T-helper 1 cell (primary cell): ENCODE measurements at places on chromosomes 3 and 15.

DNA sequence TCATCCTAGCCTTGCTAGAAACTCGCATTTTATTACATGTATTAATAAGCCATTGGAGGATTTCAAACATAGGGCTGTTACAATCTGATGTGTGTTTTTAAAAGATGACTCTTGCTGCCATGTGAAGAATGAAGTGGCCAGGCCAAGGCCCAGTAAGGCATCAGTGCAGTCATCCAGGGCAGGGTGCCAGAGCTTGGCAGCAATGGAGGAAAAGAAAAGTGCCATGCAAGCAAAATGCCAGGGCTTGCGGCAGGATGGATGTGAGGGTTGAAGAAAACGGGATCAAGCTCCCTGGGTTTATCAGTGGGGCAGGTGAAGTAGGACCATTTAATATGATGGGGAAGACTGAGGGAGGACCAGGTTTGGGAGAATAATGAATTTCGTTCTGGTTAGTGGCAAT, 183.6 kb downstream of the MINAR1 start:
- DNase-seq: no peak

GRCh38 chr3:161392853-161393252, 21.5 kb upstream of the SPTSSB start:
- DNase-seq: no peak

DNA sequence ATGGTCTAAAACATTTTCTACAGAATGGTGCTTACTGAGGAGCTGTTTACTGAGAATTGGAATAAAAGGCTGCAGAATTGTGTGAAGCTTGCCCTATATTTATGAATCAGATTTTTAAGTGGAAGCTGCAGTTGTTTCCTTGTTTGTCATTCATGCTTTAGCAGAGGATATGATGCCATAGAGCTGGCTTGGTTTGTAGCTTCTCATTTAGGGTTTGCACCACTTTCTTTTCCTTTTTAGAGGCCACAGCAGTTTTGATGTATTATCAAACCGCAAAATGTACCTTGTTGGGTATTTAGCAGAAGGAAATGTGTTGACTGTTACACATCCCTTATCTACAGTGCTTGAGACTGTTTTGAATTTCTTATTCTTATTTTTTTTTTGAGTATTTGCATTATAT, 66.2 kb downstream of the RASA2 start:
- DNase-seq: peak; percentile 90

- DNase-seq: peak; percentile 9
These were observed 92.2 kb downstream of the KLHL25 start for GRCh38 chr15:85702321-85703101.

DNA sequence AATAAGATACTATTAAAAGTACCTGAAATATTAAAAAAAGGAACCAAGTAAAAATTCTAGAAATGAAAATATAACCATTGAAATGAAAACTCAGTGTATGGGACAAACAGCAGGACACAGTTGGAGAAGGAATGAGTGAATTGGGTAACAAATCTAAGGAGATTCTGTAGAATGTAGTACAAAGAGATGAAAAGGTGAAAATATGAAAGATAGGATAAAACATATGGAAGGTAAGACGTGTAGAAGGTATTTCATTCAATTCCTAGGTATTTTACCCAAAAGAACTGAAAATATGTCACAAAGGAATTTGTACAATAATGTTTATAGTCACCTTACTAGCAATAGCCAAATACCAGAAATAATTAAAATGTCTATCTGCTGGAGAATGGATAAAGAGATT, 82.9 kb upstream of the CCNL1 start:
- no peak for DNase-seq

DNA sequence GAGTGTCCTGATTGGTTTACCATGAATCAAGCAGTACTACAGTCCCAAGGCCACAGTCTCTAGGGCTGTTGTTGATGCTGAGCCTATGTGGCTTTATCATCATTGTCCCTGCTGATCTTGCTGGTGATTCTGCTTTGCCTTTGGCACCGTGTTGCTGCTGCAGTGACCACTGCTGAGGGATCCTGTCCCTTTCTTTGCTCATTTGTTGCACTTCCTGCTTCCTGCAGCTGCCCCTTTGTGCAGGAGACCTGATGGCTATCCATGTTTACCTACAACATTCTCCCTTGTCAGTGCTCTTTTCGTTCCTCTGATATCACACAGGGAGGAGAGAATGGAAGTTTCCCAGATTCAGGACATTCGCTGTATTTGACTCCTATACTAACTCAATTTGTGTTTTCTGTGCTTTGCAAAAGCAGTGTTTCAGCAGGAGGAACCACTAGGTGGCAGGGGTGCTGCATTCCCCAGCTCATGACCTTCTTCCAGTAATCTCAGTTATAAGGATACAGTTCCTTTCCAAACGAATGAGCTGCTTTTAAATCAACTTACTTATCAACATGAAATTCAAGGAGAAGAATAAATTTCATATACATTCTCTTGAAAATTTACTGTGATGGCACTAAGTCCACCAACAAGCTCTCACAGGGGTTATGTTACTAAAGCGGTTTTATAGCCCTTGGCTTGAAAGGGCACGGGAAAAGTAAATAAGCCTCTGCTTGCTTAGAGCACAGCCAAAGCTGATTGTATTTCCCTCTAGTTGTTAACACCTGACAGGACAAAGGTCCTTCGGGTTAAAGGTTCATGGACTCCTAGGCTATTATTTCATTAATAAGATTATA, 9.7 kb upstream of the THUMPD3 start:
- DNase-seq: peak; percentile 42

DNA sequence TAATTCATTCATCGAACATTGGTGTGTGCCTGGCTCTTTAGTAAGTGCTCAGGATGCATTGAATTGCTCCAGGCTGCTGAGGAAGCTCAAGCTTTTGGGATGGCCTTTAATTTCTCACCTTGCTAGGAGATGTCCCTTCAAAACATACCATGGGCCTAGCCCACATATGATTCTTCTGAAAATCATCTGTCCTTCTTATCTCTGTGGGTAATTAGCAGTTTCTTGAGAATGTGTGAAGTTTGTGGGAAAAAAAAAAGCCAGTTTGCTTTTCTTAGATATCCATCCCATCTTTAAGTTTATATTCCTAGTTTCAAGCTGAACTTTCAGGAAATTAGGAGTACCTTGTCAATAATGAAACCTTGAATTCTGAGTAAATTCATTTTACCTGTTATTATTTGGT, 532.3 kb upstream of the SUCLG2 start:
- DNase-seq: no peak

DNA sequence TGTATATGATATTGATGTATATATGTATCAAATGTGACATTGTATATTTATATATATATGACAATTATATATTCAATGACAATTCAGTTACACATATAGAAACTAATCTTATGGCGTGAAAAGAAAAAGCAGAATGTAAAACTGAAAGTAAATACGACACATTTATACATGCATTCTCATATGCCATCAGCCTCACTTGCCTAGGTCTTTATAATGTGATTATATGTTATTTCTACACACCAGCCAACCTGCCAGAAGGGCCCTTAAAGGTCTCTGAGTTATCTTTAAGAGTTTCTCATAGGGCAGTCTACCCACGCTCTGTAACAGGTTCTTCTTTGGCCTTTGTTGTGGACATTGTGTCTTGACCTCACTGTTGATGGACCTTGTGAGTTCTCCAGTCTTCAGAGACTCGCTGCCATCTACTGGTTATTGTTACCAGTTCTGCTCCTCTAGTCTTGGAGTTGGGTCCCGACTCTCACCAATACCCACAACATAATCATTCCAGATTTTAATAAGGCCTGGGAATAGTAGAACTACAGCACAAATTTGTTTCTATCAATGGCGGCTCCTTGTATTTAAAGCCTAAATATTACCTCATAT, 371.5 kb upstream of the GOLIM4 start:
- no peak for DNase-seq

- no peak for DNase-seq
These were observed 530 bp upstream of the PCOLCE2 start for GRCh38 chr3:142889212-142890014.

- no peak for DNase-seq
These were observed 7.9 kb downstream of the CCR4 start for GRCh38 chr3:32959371-32959770.

GRCh38 chr3:126925411-126926171, 57.3 kb upstream of the PLXNA1 start:
- DNase-seq: no peak

DNA sequence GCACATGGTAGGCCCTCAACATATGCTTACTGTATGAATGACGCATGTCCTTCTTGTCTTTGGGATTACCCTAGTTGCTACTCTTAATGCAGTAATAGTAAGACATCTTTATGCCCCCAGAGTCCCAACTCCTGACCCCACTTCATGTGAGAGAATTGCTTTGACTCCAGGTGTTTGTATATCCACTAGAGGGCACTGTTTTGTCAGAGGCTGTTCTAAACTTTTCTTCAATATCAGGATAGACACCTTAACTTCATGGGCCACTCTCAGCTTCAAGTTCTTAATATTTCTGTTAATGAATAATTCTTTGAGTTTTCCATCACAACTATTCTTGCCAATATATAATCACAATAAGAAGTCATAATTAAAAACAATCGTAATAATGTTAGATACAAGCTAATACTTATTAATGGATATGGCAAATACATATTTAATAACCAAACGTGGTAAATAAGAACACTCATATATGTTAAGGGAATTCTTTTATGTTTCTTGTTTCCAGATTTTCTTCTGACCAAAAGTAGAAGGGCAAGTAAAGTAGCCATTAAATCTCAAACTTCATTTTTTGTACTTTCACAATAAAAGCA, 337.2 kb upstream of the DNAJC19 start:
- DNase-seq: no peak

- no peak for DNase-seq
These were observed 120.4 kb upstream of the NSMCE3 start for GRCh38 chr15:29390051-29390450.

GRCh38 chr3:197541756-197542539, 13.8 kb downstream of the BDH1 start:
- no peak for DNase-seq

DNA sequence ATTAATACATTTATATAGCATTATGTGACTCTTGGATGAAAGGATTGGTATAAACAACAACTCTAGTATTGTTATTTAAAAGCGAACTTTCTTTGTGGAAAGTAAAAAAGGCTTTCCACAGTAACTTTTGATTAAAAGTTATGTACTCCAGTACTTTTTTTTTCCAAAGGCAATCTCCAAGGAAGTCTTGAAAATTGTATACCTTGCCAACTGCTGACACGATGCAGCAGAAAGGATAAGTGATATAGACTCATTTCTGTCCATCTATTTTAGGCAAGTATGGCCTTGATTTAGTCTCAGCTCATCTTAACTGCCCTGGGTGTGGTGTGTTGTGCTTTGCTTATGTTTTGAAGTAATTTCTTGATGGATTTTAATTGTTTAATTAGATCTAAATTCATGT, 79.7 kb downstream of the OTOL1 start:
- DNase-seq: no peak

DNA sequence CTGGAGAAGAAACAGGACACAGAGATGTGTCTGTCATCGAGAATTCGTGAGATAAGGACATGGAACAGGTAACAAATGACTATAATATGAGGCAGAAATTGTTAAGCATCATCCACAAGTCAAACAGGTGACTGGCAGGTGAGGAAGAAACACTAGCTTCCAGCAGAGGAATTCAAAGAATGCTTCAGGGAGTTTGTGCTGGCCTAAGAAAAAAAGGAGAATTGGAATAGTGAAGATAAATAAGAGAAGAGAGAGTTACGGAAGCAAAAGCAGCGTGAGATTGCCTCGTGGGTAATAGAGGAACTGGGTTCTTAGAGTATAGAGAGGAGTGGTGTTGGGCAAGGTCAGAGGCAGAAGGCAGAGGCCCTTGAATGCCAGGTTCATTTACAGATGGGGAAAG, 22.9 kb upstream of the FGF12 start:
- no peak for DNase-seq

DNA sequence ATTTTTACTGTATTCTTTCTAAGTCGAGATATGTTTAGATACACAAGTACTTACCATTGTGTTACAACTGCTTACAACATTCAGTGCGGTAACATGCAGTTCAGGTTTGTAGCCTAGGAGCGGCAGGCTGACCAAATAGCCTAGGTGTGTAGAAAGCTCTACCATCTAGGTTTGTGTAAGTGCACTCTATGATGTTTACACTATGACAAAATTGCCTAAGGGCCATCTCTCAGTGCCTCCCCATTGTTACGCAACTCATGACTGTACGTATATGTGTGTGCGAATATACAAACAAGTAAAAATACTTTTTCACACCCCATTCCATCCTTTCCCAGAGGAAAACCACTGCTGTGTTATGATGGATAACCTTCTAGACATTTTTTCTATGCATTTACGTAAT, 44.3 kb downstream of the PXYLP1 start:
- no peak for DNase-seq

DNA sequence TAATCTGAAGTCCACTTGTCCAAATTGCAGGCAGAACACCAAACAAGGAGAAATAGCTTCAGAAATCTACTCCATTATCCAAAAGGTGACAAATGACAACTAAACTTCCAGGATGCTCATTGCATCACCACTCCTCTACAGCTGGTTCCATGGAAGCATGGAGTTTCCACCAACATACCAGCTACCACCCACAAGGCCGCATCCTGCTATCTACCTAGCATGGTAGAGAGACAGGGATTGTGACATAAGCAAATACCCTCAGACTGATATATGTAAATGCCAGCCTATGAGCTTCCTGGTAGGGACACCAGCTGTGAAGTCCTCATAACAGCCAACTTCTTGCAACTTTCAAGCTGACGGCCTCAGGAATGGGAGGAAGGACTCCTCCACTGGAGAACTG, at the start of gene TRIM42:
TRIM42 (plus strand) TSS at position 301 of the 400 bp plus-strand sequence. CDS start 166 bp downstream, outside the sequence.
- DNase-seq: no peak

GRCh38 chr15:53351373-53351772, 408.1 kb downstream of the WDR72 start:
- DNase-seq: no peak

- no peak for DNase-seq
These were observed 150.5 kb downstream of the ROBO2 start for GRCh38 chr3:77190374-77190773.

DNA sequence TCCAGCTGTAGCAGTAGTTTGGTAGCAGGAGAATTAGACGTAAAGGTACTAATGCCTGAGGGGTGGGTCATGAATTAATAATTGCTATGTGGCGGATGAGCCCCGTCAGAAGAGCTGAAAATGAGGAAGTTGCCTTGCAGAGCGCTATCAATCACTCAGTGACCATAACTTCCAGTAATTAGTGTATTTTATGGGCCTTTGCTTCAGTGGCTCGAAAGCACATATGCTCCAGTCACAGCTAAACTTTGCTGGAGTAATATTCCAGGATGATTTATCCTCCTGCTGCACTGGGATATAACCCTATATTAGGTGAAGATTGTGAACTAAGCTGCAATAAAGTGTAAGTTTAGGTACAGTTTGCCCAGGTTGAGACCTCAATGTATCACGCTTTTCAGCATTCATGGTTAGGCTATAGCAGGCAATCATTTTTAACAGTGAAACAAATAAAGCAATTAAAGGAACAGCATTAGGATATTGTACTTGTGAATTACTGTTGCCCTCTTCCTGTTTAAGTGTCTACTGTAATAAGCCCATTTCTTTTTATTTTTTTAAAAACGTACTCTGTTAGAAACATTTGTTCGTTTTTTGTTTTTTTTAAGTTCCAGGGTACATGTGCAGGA, 104.6 kb upstream of the SKOR1 start:
- no peak for DNase-seq
